ENCODE measurements at places on chromosomes 1 and 21.

GRCh38 chr1:184416481-184416880, 29.7 kb downstream of the C1orf21 start:
- no peak for DNase-seq

DNA sequence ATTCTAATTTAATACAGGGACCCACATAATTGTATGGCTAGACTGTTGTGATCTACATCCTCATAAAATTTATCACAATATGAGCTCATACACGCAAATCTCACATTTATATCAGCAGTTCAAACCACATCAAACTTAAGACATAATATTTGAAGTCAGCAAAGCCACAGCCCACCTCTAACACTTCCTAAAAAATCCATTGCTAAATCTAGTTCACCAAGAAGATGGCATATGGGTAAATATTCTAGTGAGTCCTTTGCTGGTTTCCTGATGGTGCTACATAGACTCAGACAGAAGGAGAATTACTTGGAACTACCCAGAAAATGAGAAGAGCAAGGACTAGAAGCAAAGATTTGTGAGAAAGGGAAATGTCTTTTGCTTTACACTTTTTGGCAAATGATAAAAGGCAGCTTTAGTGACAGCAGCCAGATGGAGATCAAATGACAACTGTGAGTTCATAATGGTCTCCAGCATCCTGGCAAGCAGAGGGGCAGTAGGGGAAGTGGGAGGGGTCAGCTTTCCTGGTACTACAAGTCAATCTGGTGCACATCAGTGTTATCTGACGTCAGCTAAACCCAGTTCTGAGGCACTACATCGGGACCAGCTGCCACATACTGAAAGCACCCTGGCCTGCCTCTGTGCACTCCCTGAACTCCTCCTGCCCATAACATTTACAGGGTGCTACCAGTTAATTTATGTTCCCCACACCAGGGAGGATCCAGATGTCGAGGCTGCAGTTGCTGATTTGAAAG, 10.6 kb upstream of the GADD45A start:
- DNase-seq: no peak

DNA sequence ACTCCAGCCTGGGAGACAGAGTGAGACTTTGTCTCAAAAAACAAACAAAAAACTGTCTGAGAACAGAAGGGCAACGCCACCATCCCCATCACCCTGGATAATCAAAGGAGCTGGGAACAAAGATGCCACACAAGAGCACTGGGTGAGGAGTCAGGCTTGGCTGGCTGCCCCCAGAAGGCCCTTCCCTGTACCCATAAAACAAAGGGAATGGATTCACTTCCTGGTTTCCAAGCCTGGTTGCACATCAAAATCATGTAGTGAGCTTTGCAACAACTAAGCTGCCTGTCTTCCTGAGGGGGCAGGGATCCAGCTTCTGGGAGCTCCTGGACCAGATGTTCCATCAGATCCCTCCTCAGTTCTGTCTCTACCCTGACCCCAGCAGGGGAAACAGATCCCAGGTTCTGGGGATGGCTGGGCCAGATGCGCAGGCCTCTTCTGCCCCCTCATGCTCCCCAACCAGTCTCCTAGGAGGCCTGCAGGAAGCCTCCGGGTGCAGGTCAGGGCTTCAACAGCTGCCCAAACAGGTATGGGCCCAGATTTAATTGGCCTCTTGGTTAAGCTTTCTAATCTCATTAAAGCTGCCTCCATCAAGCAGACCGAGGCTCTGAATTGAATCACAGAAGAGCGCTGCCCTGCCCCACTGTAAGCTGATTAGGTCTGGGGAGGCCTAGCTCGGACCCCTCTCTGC, 97.8 kb downstream of the MRPL37 start:
- DNase-seq: no peak

GRCh38 chr1:40004857-40005256, 35.7 kb upstream of the CAP1 start:
- DNase-seq: no peak

GRCh38 chr1:18328803-18329202, 151.9 kb upstream of the KLHDC7A start:
- DNase-seq: no peak
